ENCODE measurements at places on chromosomes 1 and 21. TPM values are rescaled to one million over a fixed set of nuclear protein-coding genes. Genes with fewer than 3 reads are reported as not detected.

DNA sequence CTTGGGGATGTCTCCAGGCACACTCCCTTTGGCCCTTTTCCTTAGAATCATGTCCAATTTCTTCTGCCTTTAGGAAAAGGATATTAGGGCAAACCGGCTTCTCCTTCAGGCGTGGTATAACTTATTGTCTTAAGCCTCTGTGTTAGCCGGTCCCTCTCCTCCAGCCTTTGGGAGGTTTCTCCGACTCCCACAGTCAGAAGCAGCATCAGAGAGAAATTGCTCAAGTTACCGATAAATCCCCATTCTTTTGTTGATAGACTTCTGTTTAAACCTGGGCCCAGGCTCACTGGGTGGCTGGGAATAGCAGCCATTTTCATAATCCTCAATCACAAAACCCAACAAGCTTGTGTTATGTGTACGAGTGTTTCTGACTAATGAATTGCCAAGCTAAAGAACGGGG, 85.4 kb upstream of the KAZN start:
- peaks cover 25% of the 10 kb centered on the region for H3K4me1 ChIP-seq
- peak; percentile 66 for DNase-seq

DNA sequence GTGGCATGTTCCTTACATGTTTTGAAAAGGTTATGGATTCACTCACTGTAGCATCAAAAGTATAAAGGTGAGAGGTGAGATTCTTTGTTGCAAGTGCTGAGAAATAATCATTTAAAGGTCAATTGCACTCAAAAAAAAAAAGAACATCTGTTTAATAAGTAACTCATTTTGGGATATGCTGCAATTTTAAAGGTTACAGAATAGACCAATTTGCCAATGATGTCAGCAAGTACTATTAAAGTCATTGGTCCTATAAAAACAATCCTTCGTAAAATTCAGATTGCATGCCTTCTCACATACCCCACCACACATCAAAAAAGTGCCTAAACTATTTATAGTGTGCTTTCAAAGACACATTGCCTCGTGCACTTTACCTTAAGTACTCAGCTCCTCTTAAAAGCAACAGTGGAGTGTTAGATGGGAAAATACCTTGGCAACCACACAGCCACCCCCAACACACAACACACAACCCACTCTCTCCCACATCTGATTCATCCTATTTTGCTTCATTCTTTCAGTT, 218.2 kb upstream of the ADGRL2 start:
- H3K27ac ChIP-seq, result no peak overlapping the region
- no peaks in the 10 kb centered on the region for H3K36me3 ChIP-seq
- H3K27me3 ChIP-seq, result no peaks in the 10 kb centered on the region
- H3K4me3 ChIP-seq, result no peak overlapping the region
- no peak for DNase-seq
- H3K4me1 ChIP-seq, result peaks cover 21% of the 10 kb centered on the region

- no peaks in the 10 kb centered on the region for H3K4me1 ChIP-seq
- H3K36me3 ChIP-seq, result no peaks in the 10 kb centered on the region
- no peak for DNase-seq
- H3K27me3 ChIP-seq, result no peaks in the 10 kb centered on the region
These were observed 598.3 kb upstream of the ZP4 start for GRCh38 chr1:238489006-238489405.

GRCh38 chr1:151539321-151540020, 638 bp upstream of the TUFT1 start:
- peak overlapping the region; percentile 81 for H3K4me3 ChIP-seq
- H3K36me3 ChIP-seq, result no peaks in the 10 kb centered on the region
- DNase-seq, result peak; percentile 52

- H3K4me1 ChIP-seq, result peaks cover 12% of the 10 kb centered on the region
- DNase-seq, result no peak
- H3K4me3 ChIP-seq, result no peak overlapping the region
- H3K36me3 ChIP-seq, result no peaks in the 10 kb centered on the region
- H3K27me3 ChIP-seq, result peaks cover 31% of the 10 kb centered on the region
These were observed 5.0 kb upstream of the FMN2 start for GRCh38 chr1:240086726-240087125.

GRCh38 chr21:28337315-28337714, 655.4 kb downstream of the LTN1 start:
- DNase-seq, result peak; percentile 12
- H3K4me3 ChIP-seq, result no peak overlapping the region
- no peaks in the 10 kb centered on the region for H3K36me3 ChIP-seq
- no peaks in the 10 kb centered on the region for H3K27me3 ChIP-seq
- H3K27ac ChIP-seq, result no peak overlapping the region

DNA sequence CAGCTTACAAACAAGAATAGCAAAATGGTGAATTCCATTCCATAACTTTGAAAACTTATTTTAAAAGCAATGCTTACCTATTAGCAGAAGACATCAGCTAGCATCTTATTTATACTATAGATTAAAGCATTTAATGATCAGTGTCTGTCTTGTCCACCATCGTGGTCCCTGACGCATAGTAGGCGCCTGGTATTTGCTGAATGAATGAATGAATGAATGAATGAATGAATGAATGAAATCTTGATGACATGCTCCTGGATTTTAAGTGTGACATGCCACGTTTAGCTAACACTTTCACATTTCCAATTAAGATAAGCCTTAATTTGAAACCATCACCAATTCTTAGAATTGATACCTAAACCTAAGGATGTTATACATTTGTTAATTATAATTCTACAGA, 39.9 kb downstream of the COP1 start:
- no peak overlapping the region for H3K4me3 ChIP-seq
- peaks cover 8% of the 10 kb centered on the region for H3K36me3 ChIP-seq
- H3K27me3 ChIP-seq, result no peaks in the 10 kb centered on the region
- H3K27ac ChIP-seq, result no peak overlapping the region
- no peak for DNase-seq
- H3K4me1 ChIP-seq, result no peaks in the 10 kb centered on the region

- H3K27ac ChIP-seq, result no peak overlapping the region
- H3K4me3 ChIP-seq, result no peak overlapping the region
- peaks cover 12% of the 10 kb centered on the region for H3K4me1 ChIP-seq
- no peak for DNase-seq
- H3K36me3 ChIP-seq, result no peaks in the 10 kb centered on the region
These were observed 721.9 kb downstream of the PTPRU start for GRCh38 chr1:29958271-29958670.

- no peak overlapping the region for H3K27ac ChIP-seq
- no peak overlapping the region for H3K4me3 ChIP-seq
- no peaks in the 10 kb centered on the region for H3K27me3 ChIP-seq
- no peaks in the 10 kb centered on the region for H3K36me3 ChIP-seq
These were observed 264.7 kb downstream of the KIF26B start for GRCh38 chr1:245419461-245419978.

- H3K36me3 ChIP-seq, result no peaks in the 10 kb centered on the region
- H3K4me1 ChIP-seq, result peaks cover 13% of the 10 kb centered on the region
- DNase-seq, result no peak
- peaks cover 5% of the 10 kb centered on the region for H3K27me3 ChIP-seq
- no peak overlapping the region for H3K27ac ChIP-seq
These were observed 1.4 kb downstream of the MAP1LC3C start for GRCh38 chr1:241997401-241997998.

DNA sequence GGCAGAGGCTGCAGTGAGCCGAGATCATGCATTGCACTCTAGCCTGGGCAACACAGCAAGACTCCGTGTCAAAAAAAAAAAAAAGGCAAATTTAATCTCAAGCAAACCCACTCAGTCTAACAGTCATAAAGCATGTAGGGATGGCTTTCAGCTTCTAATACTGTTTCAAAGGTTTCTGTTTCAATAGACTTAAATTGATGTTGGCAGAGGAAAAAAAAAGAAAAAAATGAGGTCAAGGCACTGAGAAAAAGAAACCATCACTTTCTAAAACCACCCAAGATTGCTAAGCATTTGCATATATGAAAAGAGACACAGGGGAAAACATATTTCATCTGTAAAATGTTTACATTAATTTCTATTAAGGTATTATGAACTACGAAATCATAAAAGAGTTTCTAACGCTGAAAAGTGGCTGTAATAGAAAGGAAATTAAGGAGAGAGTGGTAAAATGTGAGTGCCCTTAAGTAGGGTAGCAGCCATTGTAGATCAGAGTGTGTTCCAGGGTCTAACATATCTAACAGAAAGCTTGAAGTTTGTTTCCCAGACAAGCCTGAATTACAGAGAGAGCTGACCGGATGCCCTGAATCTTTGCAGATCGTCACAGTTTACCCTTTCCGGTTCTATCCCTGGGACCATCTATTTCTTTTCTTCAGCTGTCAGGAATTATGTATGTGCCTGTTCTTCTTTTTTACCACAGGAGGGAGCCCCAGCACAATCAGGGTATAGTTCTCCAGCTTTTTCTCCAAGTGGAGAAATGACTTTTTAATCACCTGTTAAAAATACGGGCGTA, 70.0 kb downstream of the PLD5 start:
- peaks cover 6% of the 10 kb centered on the region for H3K4me1 ChIP-seq
- no peak overlapping the region for H3K4me3 ChIP-seq

DNA sequence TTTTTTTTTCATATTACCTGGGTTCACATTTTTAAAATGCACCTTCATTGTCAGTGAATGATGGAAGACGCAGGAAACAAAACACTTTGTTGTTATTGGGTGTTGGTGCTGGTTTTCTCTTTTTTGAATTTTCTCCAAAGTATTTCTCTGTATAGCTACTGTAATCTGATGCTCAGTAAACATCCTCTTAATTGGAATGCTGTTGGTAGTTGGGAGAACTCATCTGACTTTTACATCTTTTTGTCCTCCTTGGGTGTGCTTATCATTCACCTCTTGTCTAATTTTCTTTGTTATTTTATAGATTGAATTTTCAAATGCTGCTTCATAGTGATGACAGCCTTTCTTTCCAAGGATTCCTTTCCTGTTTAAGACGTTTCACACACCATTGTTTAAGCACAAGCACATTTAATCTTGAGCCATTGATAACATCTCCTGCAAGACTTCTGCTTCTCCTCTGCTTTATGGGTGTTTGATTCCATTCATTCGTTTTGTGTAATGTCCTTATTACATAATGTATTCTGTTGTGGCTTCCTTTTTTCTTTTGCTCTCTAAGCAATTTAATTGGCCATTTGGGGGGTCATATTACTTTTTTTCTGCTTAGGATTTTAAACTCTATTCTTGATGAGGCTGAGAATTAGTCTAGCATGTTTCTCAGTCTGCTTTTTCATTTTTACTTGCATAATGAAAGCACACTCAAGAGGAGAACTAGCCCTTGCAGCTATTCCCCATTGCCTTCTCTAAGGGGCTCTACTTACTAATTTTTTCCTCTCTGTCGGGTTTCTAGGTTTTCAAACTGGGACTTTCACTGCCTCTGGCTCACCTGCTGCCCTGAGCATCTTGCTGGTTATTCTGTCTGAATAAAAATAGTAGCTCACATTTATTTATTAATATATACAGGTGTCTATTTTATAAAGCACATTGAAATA, 42.0 kb upstream of the CD34 start:
- H3K27me3 ChIP-seq, result peaks cover 52% of the 10 kb centered on the region
- H3K4me3 ChIP-seq, result no peak overlapping the region
- no peaks in the 10 kb centered on the region for H3K36me3 ChIP-seq
- H3K27ac ChIP-seq, result no peak overlapping the region
- H3K4me1 ChIP-seq, result peaks cover 6% of the 10 kb centered on the region

DNA sequence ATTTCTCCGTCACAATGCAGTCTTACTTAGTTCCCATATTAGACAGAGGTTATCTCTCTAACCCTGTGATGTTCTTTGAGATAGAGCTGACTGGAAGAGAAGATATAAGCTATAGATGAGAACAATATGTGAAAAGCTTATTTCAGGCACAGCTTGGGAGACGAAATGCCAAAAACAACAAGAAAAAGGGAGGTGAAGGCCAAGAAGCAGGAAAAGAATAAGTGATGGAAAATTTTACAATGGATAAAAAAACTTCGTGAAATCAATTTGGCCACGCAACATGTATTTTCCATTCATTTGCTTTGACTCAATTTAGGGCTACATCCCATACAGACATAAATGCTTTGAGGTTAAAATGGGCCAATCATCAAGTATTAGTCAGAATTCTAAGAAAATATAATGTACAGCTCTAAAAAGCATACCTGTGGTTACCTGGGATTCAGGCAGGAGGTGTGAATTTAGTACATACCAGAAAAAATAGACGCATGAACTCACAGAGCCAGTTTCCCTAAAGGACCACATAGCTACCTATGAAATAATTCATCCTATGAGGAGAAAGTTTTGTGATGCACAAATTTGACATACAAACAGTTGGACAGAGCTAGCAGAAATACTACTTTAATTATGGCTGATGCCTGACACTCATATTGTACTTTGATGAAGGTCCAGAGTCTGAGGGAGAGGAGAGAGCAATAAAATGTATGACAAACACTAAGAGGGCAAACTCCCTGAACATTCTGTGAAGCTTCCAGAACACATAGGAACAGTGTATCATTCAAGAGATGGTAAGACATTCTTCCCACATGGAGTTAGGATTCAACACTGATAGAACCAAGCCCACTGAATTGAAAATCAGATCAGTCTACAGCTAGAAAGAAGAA, 12.1 kb downstream of the RGS1 start:
- no peak overlapping the region for H3K27ac ChIP-seq
- no peaks in the 10 kb centered on the region for H3K27me3 ChIP-seq
- no peak for DNase-seq
- no peaks in the 10 kb centered on the region for H3K4me1 ChIP-seq
- no peaks in the 10 kb centered on the region for H3K36me3 ChIP-seq

- H3K4me3 ChIP-seq, result no peak within 1 kb of the TSS
- H3K36me3 ChIP-seq, result no peaks in the 10 kb centered on the region
- DNase-seq, result no peak
- H3K27me3 ChIP-seq, result no peaks in the 10 kb centered on the region
These were observed at the start of gene TSPAN1 for GRCh38 chr1:46174448-46175231. TSS of gene TSPAN1 (plus strand) at chr1:46175087. CDS start at chr1:46181108, 6,021 bp downstream.

DNA sequence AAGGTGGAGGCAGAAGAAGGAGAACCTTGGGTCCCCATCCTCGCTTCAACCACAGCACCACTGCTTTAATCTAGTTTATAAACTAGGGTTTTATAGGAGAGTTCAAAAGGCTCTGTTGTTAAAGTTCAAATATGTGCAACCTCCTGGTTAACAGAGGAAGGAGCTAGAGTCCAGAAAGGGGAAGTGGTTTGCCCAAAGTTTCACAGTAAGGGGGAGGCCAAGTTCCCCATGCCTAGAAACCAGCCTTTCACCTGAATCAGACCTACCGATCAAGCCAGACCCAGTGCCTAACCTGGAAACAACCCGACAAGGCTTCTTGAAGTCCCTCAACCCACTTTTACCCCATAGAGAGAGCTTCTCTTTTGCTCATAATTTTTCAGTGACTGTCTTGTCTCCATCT, 106.5 kb downstream of the PLPP3 start:
- no peak overlapping the region for H3K4me3 ChIP-seq
- peaks cover 14% of the 10 kb centered on the region for H3K4me1 ChIP-seq
- DNase-seq, result no peak
- no peaks in the 10 kb centered on the region for H3K27me3 ChIP-seq

GRCh38 chr1:65924471-65924870, 131.8 kb downstream of the PDE4B start:
- H3K27me3 ChIP-seq, result no peaks in the 10 kb centered on the region
- no peaks in the 10 kb centered on the region for H3K4me1 ChIP-seq
- H3K4me3 ChIP-seq, result no peak overlapping the region
- no peaks in the 10 kb centered on the region for H3K36me3 ChIP-seq

- no peaks in the 10 kb centered on the region for H3K27me3 ChIP-seq
- no peak overlapping the region for H3K4me3 ChIP-seq
- no peaks in the 10 kb centered on the region for H3K36me3 ChIP-seq
- peaks cover 29% of the 10 kb centered on the region for H3K4me1 ChIP-seq
- H3K27ac ChIP-seq, result no peak overlapping the region
- DNase-seq, result no peak
These were observed 144.5 kb downstream of the NAV1 start for GRCh38 chr1:201683397-201683796.

The ANXA9 gene
- total RNA-seq, result 0.77 TPM

The CELA2A gene
- not detected for total RNA-seq

The AADACL4 gene
- not detected for total RNA-seq

The KIF26B gene
- 1.2 TPM for total RNA-seq

The ST6GALNAC3 gene
- total RNA-seq, result 23.6 TPM

The ZBTB8A gene
- total RNA-seq, result 15.9 TPM

The CCDC27 gene
- not detected for total RNA-seq

The PRR9 gene
- total RNA-seq, result not detected

The CD1E gene
- not detected for total RNA-seq

Data from neural progenitor cell (in vitro differentiated cells).